CD4-positive, alpha-beta T cell treated with Interleukin-17A for 1 hour (primary cell): ENCODE measurements at places on chromosomes 1 and 21.

- no peak for DNase-seq
Measured at GRCh38 chr1:3360646-3361257, 93.7 kb upstream of the ARHGEF16 start.

- DNase-seq: no peak
Measured at GRCh38 chr1:101367630-101368029, 130.8 kb downstream of the S1PR1 start.

GRCh38 chr1:225817611-225818061, 7.7 kb downstream of the EPHX1 start:
- no peak for DNase-seq

GRCh38 chr1:56024155-56024554, 555.2 kb downstream of the PLPP3 start:
- DNase-seq: no peak

DNA sequence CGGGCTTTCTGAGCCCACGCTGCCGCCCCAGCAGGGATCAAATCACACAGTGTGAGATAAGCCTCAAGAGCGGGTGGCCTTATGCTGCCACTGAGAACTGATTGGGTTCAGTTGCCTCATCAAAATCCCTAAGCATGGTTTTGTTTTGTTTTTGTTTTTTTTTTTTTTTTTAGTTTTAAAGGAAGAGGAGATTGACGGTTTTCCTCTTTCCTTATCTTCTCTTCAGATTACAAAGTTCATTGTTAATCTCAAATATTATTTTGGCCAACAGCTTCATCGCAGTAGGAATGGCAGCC, 651 bp downstream of the COA6 start:
- DNase-seq: no peak

- DNase-seq: peak; percentile 33
Measured at GRCh38 chr1:235855811-235856429, 10.8 kb downstream of the LYST start.

DNA sequence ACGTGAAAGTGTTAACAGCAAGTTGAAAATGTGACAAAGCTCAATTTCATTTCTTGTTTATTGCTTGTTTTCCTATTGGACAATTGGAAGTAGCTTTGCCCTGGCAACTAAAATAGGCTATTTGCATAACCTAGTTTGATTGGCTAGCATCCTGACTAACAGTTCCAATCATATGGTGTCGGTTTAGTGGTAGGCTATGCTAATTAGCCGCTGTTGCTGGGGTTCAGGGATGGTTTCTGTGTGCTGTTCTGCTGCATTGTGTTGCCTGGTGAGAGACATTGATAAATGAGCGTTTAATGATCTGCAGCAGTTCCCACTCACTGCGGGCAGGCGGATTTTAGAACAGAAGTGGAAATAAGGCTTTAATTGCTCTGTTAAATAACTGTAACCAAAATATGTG, 68.5 kb downstream of the DYRK1A start:
- DNase-seq: peak; percentile 82

GRCh38 chr1:79638382-79638781, 631.9 kb upstream of the ADGRL4 start:
- DNase-seq: no peak
